ENCODE measurements at places on chromosomes 2 and 18. TPM values are rescaled to one million over a fixed set of nuclear protein-coding genes. Genes with fewer than 3 reads are reported as not detected.

DNA sequence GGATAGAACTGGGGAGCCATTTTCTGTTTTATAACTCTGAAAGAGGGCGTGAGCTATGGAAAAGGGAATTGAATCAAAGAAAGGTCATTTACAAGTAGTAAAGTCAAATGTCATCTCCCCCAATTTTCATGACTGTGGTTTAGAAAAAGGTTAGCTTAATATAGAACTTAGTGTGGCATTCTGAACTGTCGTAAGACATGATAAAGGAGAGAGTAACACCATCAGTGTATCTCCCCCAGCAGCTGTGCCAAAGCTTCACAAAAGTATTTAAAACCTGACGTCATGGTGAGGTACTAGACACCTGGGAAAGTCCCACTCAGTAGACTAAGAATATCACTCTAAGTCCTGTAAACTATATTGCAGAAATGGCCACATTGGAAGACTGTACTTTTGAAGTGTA, 5.8 kb upstream of the IKZF2 start:
- no peak for DNase-seq

GRCh38 chr18:73908323-73908722, 239.3 kb downstream of the FBXO15 start:
- peak; percentile 52 for DNase-seq

GRCh38 chr2:99754210-99754609, 264.4 kb upstream of the REV1 start:
- peak; percentile 4 for DNase-seq

- DNase-seq = peak; percentile 14
Measured at GRCh38 chr2:126839796-126840195, 58.9 kb upstream of the TEX51 start.

- peak; percentile 73 for DNase-seq
Measured at GRCh38 chr2:240584486-240585031, 2.0 kb upstream of the CAPN10 start.

DNA sequence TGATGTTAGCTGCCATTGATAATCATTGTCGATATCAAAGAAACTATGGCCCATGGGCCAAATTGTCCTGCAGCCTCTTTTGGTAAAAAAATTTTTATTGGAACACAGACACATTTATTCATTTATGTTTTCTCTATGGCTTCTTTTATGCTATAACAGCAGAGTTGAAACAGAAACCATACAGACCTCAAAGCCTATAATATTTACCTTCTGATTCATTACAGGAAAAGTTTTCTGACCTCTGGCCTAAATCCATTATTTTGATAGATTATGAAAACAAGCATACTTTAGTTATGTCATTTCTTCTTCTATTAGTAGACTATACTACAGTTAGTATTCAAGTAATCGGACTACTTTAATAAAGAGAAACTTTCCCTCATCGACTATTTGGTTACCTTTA, 349.7 kb upstream of the GALNT5 start:
- DNase-seq = no peak

GRCh38 chr18:75478996-75479880, 51.7 kb upstream of the SMIM21 start:
- DNase-seq = peak; percentile 58

DNA sequence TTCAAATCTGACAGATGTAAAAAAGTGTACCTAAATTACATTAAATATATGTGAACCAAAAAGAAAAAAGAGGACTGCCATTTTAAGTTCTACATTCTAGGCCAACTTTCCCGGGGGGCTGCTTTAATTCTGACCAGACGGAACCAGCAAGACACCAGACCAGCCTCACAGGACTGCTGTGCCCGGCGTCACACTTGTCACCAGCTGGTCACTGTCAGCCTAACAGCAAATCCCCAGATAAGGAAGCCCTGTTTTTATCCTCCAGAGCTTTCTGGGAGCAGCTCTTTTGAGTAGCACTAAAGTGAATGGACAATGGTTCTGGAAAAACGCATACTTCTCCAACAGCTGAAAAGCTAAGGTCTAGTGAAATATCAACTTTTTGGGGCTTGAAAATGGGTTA, 35.6 kb downstream of the CYB5A start:
- no peak for DNase-seq

GRCh38 chr2:198004921-198005829, 200.8 kb downstream of the PLCL1 start:
- DNase-seq = no peak

GRCh38 chr2:16138811-16139662, 198.7 kb downstream of the MYCN start:
- no peak for DNase-seq

GRCh38 chr2:10777111-10777841, 35.3 kb downstream of the PDIA6 start:
- no peak for DNase-seq

DNA sequence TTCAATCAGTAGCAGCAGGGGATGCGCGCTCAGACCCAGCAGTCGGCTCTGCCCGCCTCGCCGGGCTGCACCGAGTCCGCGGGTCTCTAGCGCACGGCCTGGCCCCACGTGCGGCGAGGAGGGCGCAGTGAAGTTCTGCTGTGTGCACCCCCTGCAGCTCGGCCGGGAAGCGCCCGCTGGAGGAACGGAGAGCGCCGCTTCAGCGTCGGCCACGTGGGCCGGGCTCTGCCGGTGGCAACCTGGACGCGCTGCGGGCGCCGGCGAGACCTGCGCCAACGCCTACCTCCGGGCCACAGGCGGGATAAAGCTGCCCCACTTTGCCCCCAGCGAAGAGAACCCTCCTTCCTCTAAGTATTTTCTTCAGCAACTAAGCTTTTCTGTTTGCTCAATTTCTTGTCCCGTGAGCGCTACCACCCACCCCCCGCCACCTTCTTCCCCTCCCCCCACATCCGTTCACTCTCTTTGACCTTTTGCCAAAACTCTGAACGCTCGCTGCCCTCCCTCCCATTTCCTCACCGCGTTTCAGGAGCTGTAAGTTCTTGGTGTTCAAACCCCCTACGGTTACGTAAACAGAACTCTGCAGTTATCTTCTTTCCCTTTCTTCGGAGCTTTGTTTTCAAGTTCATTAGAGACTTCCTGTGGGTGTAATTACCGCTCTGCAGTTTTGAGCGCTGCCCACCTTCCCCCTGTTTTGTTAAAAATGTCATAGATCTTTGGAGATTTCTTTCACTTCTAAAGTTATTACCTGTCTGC, 42.6 kb upstream of the EDAR start:
- DNase-seq = peak; percentile 32

GRCh38 chr2:233329489-233330135, 22.0 kb downstream of the SAG start:
- peak; percentile 83 for DNase-seq

DNA sequence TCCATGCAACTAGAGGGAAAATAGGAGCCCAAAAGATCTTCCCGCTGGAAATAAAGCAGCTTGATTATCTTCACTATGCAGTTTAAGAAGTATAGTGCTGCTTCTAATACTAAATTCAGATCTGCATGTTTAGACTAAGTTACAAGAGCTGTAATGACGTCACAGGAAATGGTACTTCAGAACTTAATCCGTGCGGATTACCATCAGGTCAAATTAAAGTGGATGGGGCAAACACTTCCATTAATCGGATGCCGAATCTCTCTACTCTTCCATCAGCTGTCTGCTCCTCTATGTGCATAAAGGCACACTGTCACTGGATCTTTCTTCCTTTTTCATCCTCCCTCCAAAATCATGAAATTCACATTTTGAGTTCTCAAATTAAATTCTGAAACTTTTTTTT, 52.6 kb downstream of the TRAPPC12 start:
- DNase-seq = no peak

GRCh38 chr2:159148901-159149300, 137.6 kb downstream of the WDSUB1 start:
- DNase-seq = no peak

DNA sequence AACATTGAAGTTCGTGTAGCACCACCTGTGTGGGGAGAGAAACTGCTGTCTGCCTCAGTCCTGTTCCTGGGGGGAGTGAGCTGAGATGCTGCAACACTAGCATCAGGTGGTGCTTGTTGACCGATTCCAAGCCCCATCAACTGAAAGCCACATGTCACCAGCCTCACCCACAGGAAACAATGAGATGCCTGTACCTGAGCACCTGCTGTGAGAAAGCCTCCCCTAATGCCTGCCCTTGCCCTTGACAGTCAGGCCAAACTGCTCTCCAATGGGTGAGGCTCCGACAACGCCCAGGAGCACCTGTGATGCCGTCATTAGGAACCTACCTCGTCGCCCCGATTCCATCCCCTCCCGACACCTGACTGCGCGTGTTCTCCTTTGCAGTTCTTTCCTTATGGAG, 104.6 kb downstream of the SMC6 start:
- no peak for DNase-seq

GRCh38 chr2:198203336-198204069, 399.1 kb downstream of the PLCL1 start:
- no peak for DNase-seq

DNA sequence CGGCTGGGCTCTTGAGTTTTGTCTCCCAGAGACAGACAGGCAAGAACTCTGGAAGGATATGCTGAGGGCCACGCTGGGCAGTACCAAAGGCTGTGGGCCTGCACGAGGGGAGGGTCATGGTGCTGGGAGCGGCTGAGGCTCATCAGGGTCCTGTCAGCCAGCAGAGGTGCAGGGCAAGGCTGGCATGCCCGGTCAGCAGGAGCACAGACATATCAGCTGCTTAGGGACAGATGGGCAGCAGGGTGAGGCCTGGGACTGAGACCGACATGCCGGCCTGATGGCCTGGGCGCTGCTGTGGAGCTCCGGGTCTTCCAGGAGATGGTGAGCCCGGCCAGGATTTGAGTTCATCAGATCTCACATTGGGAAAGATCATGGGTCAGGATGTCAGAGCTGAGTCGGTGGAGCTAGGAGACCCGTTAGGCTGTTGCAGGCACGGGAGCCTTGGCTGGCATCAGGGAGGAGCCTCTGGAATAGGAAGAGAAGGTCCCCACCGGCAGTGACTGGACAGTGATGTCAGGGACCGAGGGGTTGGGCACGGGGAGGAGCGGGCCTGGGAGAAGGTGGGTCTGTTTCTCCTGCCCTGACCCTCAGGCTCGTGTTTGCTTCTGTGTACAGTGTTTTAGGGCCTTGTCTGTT, 18.8 kb downstream of the CNDP2 start:
- DNase-seq = no peak

DNA sequence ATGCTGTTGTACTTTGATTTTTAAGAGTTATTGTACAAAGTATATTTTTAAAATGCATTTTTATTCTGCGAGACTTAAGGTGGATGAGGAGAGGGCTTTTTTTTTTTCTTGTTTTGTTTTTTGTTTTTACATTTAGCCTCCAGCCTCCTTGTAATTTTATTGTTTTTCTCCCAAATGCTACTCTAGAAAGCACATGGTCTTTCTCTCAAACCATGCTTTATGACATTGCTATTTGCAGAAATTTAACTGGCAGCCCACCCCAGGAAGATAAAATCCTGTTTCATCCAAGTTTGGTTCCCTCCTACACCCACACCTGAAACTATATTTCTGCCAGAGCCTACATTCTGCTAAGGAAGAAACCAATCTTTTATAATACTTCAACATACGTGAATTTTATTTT, 184.6 kb downstream of the ARHGAP15 start:
- DNase-seq = no peak

GRCh38 chr2:216066230-216066629, 15.4 kb downstream of the PECR start:
- peak; percentile 29 for DNase-seq

Gene CDH19
- 2.3 TPM for total RNA-seq

Gene TXNDC2
- total RNA-seq = 0.10 TPM

Gene MFSD2B
- not detected for total RNA-seq

Gene PAX3
- total RNA-seq = 35.4 TPM

Gene ACVR1C
- total RNA-seq = 0.12 TPM

Gene AQP4
- not detected for total RNA-seq

Gene PLEKHH2
- total RNA-seq = 0.59 TPM

Gene MYL1
- not detected for total RNA-seq

Gene SLC4A3
- 3.0 TPM for total RNA-seq
